Cardiac fibroblast (primary cell): ENCODE measurements at places on chromosomes 3 and 15.
A peak's percentile ranks its signal among the peaks of the same experiment; 100 is the strongest.

- DNase-seq, result peak; percentile 43
These were observed 3.8 kb downstream of the DCBLD2 start for GRCh38 chr3:98897701-98898100.

DNA sequence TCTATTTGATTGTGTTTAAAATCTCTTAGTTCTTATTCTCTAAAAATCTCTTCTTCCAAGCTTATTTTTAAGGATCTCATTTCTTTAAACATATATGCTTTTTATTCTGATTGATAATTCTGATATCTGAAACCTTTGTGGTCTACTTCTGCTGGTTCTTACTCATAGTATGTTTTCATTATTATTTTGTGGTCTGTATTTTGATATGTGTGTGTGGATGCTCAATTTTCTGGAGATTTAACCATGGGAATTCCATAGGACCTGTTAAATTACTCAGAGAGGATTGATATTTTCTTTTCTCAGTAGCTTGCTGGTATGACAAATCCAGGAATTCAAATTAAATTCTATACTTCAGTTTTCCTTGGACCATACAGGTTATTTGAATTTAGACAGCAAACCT is 14.7 kb upstream of the HHLA2 start:
- DNase-seq, result no peak

DNA sequence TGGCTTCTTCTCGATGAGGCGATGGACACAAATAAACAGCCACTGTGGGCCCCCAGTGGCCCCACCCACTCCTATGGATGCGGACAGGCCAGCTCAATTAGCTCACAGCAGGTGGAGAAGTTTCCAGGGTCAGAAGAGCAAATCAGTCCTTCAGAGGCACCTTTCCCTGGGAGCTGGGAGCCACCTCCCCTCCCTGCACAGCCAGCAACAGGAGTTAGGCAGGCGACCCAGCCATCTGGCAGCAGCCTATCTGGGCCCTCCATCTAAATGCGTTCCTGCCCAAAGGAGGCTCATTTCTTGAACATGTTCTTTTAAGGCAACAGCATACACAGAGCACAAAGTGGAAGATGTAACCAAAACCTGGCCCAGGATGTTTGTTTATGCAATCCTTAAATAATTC is 211.9 kb upstream of the ARRDC4 start:
- no peak for DNase-seq

DNA sequence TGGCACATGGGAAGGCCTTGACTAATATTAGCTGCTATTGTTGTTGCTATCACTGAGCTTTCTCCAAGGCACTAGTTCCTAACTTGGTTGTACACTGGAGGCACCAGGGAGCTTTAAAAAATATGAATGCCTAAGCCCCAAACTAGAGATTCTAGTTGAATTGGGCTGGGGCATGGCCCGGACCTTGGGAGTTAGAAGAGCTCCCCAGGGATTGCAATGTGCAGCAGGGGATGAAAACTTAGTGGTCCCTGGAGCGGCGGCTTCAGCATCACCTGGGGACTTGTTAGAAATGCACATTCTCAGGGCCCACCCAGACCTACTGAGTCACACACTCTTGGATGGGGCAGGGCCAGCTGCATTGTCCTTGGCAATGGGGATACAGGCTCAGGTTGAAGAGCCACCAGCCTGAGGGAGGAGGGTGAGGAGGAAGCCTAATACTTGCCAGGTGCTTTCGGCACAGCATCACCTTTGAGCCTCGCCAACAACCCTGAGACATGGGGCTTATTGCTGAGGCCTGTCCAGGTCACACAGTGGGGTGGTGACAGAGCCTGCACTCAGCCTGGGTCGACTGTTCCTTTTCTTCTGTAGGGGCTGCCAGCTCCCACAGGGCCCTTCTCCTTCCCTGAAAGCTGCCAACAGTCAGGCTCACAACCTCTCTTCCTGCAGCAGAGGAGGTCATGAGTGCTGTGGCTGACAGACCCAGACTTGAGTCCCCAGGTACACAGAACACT is 84.5 kb downstream of the ATP2B2 start:
- DNase-seq, result no peak

GRCh38 chr3:22916933-22917332 is 286.2 kb upstream of the UBE2E2 start:
- DNase-seq, result no peak

- no peak for DNase-seq
These were observed 61.2 kb upstream of the SEC22A start for GRCh38 chr3:123140550-123140949.

DNA sequence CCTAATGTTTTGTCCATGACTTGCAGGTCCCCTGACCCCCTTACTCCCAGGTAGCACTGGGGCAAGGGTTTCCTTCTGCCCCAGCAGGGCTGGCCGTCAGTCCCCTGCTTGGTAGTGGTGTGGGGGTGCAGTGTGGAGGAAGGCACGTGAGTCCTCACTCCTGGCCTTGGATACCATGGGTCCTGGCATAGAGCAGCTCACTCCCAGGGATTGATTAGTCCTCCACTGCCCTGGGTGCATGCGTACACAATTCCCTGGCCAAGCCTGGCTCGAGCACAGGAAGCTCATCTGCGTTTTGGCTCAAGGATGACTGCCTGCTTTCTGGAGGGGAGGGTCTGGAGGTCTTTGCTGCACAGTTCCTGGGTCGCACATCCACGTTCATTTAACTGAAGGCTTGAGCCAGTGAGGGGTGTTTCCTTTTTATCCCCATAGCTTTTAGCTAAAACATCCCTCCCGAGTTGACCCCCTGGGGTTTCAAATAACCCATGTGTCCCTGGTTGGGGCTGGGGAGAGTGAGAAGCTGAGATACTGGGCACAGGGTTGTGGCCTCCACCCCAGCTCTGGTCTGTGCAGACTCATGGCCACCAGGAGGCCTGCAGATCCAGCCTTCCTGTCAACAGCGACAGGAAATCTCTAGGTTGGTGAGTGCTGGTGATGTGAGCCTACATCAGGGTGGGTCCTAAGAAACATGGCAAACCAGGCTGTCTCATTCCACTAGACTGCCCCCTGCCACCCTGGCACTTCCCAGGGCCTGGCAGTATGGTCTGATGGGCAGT is 11.5 kb downstream of the HEMK1 start:
- no peak for DNase-seq

DNA sequence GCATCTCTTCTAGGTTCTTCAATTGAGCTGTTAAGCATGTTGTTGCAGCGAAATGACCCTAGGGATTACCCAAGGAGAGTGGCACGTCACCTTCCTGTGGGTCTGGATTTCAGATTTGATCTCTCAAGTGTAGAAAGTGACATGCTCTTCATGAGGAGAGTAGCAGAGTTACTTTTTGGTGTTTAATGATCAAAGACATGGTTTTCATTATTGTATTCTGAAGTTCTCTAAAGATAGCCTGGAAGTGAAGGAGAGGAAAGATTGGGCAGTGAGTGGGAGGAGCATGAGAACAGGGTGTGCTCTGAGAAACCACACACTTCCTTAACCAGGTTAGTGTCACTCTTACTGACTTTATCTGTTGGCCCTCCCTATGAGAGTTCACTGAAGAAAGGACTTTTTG is 153.6 kb downstream of the AKAP13 start:
- DNase-seq, result no peak

DNA sequence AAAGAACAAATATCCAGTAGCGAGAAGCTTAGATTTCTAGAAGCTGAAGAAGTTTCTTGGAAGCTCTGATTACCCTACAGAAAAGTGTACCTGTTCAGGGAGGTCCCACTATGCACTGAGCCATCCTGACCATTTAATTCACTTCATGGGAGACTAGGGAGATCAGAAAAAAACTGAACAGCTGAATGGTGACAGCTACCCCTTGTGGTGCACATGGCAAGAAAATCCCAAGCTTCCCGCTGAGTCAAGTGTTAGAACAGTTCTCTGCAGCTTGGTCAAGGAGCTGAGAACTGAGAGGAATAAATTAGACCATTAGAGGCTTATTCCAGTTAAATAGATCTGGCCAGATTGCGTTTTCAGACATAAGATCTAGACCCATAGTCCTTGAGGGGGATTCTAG is 197.2 kb upstream of the VEPH1 start:
- peak; percentile 11 for DNase-seq

DNA sequence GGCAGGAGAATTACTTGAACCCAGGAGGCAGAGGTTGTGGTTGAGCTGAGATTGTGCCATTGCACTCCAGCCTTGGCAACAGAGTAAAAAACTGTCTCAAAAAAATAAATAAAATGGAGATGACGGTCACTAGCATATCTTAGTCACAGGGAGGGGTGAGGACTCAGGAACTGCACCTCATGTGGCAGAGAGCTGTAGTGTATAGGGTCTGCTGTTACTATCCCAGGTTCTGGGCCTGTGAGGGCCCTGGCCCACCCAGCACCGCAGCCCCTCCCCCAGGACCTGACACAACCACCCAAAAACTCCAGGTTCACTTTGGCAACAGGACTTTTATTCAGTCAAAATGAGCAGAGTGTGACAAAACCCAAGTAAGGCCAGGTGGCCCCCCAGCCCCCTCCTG is 22.3 kb downstream of the RNU5B-1 start:
- DNase-seq, result no peak

DNA sequence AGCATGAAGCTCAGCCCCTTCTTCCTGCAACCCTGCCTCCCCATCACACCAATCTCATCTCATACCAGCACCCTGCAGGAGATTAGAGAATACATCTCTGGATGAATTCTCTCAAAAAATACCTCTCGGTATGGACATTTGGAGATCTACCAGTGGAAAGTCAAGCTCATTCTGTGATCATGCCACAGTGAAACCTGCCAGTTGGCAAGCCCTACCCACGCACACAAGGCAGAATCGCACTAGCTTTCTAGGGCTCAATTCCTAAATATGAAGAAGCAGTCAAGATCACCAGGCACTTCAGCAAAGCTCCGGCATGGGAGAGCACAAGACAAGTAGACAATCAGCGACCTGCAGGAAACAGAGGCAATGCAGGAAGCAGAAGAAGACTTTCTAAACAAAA is 221.2 kb downstream of the NTRK3 start:
- DNase-seq, result no peak

GRCh38 chr3:16305111-16305541 is 40.1 kb downstream of the OXNAD1 start:
- DNase-seq, result no peak

- DNase-seq, result no peak
These were observed 973 bp upstream of the ITPKA start for GRCh38 chr15:41492597-41493204.

- no peak for DNase-seq
These were observed 260.7 kb downstream of the OPA1 start for GRCh38 chr3:193853511-193854219.

DNA sequence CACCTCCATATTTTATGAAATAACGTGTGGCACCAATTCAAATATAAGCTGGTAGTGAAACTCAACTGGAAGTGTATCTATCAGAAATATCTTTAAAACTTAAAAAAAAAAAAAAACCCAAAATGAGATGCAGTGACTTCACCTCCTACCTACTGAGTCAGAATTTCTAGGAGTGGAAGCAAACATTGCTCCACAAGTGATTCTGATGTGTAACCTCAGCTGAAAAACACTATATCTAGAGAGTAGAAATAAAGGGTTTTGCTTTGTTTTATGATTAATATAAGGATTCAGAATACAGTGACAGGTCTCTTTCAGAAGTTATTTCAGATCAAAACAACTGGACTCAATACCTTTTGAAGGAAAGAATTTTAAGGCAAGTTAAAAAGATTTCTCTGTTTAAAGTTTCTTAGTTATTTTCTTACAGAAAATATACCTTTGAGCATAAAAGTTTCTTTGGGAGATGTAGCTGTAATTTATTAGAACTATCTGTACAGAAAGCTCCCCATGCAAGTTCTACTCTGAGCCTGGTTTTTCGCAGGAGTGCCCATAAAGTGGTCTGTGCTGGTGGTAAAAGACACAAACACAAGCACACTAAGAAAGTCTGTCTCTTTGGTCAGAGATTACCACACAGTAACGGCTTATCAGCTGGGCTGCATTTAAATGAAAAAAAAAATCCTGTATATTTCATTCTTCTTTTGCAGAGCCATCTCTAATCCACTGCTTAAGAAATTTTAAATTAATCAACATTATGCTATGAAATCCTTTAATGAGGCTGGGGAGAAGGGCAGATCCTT is 59.9 kb upstream of the PPIB start:
- peak; percentile 47 for DNase-seq

DNA sequence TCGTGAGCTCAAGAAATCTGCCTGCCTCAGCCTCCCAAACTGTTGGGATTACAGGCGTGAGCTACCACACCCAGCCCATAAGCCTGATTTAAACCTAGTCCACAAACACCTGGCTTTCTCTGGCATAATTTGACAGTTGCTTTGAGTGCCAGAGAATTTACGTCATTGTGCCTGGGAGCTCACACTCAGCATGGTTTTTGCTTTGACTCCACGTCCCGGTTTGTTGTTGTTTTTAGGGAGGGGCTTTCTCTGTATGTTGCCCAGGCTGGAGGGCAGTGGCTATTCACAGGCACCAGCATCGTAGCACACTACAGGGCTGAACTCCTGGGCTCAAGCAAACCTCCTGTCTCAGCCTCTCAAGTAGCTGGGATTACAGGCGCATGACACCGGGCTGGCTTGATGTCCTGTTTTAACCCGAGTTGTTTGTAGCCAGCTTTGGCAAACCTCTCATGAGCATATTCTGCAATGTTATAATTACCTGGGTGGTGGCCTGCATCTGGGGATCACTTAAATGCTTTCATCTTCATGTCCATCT is 32.7 kb downstream of the CEMIP start:
- no peak for DNase-seq

DNA sequence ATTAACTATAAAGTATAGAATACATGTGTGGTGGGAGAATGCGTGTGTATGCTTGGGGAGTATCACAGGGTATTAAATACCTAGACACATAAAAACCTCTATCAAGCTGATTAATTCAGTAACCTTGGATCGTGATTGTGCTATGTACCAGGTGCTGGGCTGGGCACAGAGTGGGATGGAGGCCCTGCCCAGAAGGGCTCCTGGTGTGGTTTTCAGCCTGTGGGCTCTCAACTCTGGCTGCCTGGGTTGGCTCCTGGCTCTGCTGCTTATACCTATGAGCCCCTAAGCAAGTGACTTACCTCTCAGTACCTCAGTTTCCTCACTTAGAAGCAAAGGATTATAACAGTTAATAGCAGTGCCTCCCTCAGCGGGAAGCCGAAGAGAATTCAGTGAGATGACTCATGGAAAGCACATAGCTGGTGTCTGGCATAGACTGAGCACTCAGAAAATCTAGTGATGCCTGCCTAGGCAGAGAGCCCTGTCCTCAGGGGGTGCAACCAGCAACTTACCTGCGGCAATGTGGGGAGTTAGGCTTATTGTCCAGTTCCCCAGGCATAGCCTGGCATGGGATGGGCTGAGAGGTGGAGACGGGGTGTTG is 90.6 kb upstream of the MYZAP start:
- peak; percentile 40 for DNase-seq
